ENCODE measurements at places on chromosomes 5 and 9.

DNA sequence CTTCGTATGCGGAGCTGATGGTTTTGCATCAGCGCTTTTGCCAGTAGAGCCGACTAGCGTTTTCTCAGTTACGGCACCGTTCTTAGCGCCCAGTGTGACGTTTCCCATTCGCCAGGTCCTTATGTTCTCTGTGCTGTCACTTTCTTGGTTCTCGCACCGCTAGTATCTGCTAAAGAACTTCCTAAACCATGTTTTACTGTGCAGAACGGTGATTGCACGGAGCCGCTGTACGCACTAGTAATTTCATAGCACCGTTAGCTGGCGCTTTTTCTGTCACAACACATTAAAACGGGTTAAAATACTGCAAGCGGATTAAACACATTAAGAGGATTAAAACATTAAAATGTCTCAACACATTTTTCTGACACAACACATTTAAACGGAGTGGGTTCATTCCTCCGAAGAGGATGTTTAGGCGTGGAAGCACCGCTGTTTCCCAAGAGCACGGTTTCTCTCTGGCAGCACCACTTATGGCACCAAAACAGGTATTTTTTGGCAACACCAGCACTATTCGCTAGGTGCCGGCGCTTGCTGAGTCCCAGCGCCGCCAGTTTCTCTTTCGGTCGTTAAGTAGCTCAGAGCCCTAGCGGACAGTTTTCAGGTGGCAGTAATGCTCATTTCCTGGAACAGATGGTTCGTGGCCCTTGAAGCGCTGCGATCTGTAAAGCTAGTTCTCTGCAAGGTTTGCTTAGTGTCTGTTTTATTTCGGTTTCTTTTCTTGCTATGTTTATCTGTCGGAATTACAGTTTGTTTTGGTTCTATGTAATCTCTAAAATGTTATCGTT is 20.3 kb downstream of the ANXA2R start:
- DNase-seq = no peak

GRCh38 chr9:119234636-119235035 is 134.6 kb downstream of the BRINP1 start:
- DNase-seq = no peak

- no peak for DNase-seq
Measured at GRCh38 chr5:23446424-23446823, 61.0 kb upstream of the PRDM9 start.

DNA sequence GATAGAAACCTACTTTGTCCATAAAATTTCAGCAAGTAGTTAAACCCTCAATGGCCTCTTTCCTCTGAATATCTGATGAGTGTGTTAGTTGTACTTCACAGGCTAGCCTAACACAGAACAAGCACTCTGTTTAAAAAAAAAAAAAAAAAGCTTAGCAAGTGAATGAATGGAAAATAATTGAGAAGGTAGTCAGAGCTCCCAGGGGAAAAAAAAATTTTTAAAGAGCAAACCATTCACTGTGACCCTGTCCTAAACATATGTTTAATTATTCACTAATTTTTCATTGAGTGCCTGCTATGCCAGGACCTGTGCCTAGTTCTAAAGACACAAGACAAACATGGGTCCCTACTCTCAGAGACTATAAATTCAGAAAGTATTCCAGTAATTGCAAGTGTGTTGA is 69.3 kb downstream of the SH3RF2 start:
- no peak for DNase-seq

- DNase-seq = no peak
Measured at GRCh38 chr5:89388872-89389271, 505.9 kb upstream of the MEF2C start.

- DNase-seq = peak; percentile 57
Measured at GRCh38 chr5:62354028-62354874, 48.2 kb downstream of the KIF2A start.

DNA sequence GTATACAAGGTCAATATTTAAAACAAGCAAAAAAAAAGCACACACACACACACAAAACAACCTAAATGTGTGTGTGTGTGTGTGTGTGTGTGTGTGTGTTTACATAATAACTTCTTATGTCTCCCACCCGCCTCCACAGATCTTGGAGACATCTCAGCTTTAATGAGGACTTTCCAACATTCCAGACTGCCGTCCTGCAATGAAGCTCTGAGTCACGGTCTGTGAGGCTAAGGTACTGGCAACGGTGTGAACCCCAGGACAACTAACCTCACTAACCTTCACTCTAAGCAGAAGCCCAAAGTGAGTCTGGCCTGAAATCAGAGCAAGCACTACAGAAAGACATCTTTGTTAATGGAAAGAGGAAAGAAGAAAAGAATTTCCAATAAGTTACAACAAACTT is 22.3 kb downstream of the ZNF474 start:
- DNase-seq = peak; percentile 63

DNA sequence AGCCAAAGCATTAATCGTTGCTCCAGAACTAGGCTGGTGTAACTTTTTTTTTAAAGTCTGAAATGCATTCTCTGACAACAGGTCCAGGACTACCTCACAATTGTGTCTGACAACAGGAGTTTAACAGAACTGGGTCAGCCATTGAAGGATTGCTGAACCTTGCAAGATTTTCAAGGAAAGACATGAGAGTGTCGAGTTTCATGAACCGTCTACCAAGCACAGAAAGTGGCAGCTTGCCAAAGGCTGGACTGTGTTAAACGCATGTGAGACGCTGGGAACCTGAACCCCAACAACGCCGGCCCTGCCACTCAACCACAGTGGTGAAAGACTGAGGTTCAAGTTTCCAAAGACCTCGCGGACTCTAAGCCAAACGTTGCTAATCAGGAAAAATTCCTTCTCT is 79.1 kb downstream of the LHFPL2 start:
- DNase-seq = no peak

GRCh38 chr5:36045895-36046294 is 20.8 kb downstream of the UGT3A2 start:
- DNase-seq = no peak

DNA sequence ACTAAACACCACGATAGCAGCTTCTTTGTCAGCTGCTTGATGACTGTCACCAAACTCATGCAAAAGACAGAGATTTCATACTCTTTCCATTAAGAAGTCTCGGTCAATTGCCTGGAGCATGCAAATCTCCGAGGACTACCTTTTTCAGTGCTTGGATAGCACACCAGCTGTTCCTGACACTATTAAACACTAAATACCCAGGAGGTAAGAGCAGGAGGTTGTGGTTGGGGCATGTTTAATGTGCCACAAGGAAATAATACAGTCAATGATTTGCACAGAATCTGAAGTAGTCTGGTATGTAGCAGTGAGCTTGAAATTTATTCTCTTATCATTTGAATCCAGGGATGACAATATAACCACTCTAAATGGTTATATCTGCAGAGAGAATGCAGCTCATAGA is 996.2 kb downstream of the CDH12 start:
- no peak for DNase-seq

GRCh38 chr9:20823051-20823450 is 139.0 kb downstream of the FOCAD start:
- peak; percentile 12 for DNase-seq
